Activated CD4-positive, CD25-positive, alpha-beta regulatory T cell treated with anti-CD3 and anti-CD28 coated beads, Interleukin-2, amount 50 U/mL, for 16 hours (primary cell): ENCODE measurements at places on chromosomes 1 and 21.

GRCh38 chr1:205330150-205330549, 8.6 kb upstream of the NUAK2 start:
- no peak for DNase-seq

DNA sequence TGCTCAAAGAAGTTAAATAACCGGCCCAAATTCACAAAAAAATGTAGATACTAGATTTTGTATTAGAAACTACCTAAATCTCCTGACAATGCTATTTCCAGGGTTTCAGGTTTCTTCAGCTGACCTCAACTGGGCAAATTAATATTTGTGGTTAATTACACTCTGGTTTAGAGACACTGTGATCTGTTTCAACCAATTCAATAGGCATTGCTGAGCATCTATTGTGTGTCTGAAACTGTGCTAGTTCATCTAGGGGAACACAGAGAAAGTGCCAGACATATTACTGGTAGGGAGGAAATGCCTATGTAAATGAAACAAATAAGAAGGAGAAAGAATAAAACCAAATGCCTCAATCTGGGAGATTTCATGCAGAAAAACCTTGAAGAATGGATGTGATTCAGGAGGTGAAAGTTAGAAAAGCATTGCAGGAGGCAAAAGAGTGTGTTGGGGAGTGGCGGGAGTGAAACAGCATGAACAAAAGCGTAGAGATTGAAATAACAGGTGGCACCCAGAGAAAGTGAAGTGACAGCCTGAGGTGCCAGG, 51.3 kb upstream of the IVNS1ABP start:
- DNase-seq, result no peak

DNA sequence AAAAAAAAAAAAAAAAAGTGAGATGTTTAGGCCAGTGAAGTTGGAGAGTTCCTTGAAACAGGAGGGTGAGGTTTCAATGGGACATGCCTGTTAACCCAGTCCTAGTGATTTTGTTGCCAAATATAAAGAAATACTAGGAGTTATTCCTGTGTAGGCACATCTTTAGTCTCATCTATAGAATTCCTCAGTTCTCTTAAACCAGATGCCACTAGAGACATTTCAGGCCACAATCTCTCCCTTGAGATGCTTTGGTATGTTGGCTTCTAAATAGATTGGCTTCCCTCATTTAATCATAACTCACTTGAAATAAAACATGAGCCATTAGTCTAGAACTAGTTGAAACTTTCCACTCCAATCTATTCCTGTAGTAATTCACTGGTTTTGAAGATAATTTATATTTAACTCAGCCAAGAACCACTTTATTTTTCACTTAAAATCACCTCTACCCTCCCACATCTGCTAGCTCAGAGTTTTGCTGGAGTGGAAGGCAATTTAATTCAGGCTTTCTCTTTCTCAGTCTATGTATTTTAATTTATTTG, 29.8 kb downstream of the GPR137B start:
- DNase-seq, result no peak

DNA sequence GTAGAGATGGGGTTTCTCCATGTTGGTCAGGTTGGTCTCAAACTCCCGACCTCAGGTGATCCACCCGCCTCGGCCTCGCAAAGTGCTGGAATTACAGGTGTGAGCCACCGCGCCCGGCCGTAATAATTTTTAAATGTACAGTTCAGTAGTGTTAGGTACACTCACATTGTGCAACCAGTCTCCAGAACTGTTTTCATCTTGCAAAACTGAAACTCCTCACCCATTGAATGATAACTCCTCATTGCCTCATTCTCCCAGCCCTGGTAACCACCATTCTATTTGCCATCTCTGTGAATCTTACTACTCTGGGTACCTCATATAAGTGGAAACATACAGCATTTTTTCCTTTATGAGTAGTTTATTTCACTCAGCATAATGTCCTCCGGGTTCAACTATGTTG, 3.4 kb downstream of the NLRP3 start:
- no peak for DNase-seq

DNA sequence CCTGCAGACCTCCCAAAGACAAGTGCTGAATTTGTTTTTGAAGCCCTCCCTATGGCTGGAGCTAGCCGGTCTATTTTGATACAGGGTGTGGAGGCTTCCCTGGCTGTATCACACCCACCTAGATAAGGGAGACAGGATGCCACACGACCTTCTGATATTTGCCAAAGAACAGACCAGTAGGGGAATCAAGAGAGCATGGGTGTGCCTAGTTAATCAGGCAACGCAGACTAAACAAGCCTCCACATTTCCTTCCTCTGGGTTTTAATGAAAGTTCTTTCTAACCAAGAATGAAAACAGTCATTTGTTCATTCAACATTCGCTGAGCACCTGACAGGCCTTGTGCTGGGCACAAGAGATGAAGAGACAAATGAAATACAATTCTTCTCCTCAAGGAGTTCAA, 446.8 kb downstream of the PLPP3 start:
- no peak for DNase-seq

- no peak for DNase-seq
These were observed 155.0 kb upstream of the EDN2 start for GRCh38 chr1:41639332-41639936.

DNA sequence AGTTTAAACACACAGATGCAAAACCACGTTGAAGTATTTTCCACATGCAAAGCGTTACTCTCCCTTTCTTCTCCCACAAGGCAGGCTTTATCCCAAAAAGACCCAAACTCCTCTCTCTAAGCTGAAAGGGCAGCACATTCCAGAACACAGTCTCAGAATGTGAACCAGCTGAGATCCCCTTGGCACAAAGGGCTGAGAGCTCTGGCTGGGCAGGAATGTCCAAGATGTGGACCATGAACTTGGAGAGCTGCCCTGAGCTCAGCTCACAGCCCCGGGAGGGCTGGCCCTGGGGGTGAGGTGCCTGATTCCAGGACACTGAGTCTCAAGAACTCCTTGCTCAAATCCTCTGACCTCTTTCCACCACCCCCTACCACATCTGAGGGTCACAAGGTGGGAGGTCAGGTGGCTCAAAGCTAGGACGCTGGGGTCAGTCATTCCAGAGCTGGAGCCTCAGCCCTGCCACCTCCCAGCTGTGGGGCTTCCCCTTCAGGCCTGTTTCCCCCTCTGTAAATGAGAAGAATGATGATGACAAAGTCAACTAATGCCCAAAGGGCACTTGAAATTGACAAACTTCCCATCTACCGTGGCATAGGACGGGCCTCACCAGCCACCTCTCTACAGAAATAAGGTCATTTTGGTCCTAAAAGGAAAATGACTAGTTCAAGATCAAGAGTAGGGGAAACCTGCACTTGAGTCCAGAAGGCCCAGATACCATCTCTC, 11.5 kb downstream of the ALDH4A1 start:
- DNase-seq, result no peak

- DNase-seq, result no peak
These were observed 31.1 kb downstream of the RRP1 start for GRCh38 chr21:43820466-43820865.

DNA sequence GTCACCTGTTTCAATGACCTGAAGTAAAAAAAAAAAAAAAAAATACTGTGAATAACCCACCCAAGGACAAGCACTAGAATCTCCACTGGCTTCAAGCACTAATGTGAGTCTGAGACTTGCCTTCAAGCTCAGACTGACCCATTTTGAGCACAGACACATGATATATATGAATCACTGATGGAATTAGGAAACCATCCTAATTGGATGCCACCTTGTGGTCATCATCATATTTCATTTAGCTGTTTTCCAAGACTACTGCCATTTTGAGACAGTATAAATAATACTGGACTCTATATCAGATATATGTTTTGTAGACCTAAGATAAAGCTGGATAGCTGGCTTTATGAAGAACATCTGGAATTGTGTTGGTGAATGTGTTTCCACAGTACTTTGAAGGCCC, 1232.0 kb downstream of the KCNT2 start:
- no peak for DNase-seq
